Activated naive CD8-positive, alpha-beta T cell treated with anti-CD3 and anti-CD28 coated beads for 36 hours (primary cell): ENCODE measurements at places on chromosomes 7 and 10.

GRCh38 chr7:117470777-117471176, 9.0 kb upstream of the CFTR start:
- H3K27me3 ChIP-seq = no peaks in the 10 kb centered on the region
- no peaks in the 10 kb centered on the region for H3K4me1 ChIP-seq
- H3K36me3 ChIP-seq = no peaks in the 10 kb centered on the region
- H3K4me3 ChIP-seq = no peak overlapping the region
- H3K27ac ChIP-seq = no peak overlapping the region

DNA sequence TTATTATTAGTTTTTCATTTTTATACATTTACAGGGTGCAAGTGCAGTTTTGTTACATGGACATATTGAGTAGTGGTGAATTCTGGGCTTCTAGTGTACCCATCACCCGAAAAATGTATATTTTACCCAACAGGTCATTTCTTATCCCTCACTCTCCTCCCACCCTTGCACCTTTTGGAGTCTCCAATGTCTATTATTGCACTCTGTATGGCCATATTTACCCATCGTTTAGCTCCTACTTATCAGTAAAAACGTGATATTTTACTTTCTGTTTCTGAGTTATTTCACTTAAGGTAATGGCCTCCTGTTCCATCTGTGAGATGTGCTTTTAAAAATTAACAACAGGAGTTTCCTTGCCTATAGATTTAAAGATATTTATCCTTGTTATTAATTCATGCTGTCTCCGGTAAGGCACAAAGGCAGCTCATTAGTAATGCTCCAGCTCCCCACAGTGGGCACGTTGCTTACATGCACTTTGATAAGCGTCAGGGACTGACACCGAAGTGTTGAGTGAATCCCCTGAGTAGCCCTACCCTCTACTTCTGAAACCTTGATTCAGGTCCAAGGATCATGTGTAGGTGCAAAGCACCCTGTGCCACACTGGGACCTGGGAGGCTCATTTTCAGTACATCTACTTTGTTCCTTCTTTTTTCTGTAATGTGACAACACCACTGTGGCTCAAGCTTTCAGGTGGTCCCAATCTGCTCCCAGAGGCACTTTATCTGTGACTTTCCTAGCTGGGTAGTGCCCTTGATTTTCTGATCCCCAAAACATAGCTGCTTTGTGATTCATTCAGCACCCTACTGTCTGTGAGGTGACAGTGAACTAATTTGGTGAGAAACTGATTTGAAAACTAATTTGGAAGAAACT, 27.3 kb downstream of the HYAL4 start:
- H3K27me3 ChIP-seq = peaks cover 20% of the 10 kb centered on the region
- H3K4me3 ChIP-seq = no peak overlapping the region
- DNase-seq = peak; percentile 30
- no peak overlapping the region for H3K27ac ChIP-seq
- no peaks in the 10 kb centered on the region for H3K36me3 ChIP-seq

DNA sequence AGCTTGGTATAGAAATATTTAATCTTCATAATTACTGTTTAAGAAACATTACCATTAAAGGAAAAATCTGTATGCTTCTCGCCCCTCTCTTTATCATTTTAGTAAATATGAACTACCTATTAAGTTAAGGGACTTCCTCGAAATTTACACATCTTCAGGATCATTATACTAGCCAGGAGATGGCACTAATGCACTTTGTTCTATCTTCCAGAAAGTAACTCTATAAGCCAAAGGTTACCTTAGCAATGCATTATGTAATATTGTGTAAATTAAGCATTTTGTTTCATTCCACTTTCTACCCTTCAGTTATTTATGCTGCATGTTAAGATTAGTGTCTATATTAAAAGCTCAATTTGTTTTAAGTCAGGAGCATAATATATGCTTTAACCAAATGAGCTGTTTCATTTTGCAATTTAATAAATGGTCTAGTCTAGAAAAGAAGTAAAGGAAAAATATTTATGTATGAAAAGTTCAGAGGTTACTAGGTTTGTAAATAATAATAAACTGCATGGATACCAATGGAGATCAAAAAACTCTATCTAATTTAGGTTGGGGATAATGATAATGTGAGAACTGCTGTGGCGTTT, 128.5 kb downstream of the ANKRD7 start:
- no peak overlapping the region for H3K4me3 ChIP-seq
- no peaks in the 10 kb centered on the region for H3K36me3 ChIP-seq
- H3K27me3 ChIP-seq = no peaks in the 10 kb centered on the region
- DNase-seq = no peak
- peaks cover 3% of the 10 kb centered on the region for H3K4me1 ChIP-seq
- no peak overlapping the region for H3K27ac ChIP-seq

DNA sequence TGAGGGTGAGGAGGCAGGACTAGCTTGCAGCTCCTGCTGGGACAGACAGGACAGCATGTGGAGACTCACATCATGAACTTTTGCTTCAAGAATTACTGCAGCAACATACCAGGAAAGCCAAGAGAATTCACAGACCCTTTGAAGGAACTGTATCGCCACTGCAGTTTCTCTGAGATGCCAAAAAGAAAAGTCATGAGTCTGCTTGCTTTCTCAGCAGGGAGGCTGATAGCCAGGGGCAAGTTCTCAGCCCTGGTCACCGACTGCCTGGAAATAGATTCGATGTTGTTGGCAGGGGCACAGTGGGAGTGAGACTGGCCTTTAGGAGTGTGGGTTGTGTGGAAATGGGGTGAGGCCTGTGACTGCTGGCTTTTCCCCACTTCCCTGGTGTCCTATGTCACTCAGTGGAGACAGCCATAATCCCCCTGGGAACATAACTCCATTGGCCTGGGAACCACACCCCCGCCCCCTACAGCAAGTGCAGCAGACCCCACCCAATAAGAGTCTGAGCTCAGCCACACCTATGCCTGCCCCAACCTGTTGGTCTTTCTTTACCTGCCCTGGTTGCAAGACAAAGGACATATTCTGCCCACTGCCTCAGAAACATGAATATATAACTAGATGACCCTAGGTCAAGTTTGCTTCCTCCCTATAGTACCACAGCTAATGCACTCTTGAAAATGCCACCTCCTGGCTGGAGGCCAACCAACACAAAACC, 1.6 kb upstream of the SAMD9 start:
- H3K4me3 ChIP-seq = no peak overlapping the region
- no peak overlapping the region for H3K27ac ChIP-seq
- no peak for DNase-seq
- H3K36me3 ChIP-seq = peaks cover 24% of the 10 kb centered on the region
- H3K4me1 ChIP-seq = peaks cover 39% of the 10 kb centered on the region
- H3K27me3 ChIP-seq = no peaks in the 10 kb centered on the region

DNA sequence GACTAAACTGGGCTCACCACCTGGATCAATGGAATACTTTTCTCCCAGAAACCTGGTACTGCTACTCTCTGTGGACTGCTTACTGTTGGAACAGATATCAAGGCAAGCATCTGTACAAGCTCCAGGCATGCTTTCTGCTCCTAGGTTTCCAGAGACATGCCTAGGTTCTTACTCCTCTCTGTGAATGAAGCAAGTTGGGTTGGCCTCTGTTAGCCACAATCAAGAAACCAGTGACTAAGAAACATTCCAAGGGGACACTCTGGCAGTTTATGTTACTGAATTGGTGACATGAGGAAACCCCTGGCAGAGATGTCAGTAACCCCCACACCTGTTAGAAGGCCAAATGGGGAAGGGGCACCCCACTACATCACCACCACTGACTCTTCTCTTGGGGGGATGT, 121.9 kb downstream of the GFRA1 start:
- no peaks in the 10 kb centered on the region for H3K27me3 ChIP-seq
- DNase-seq = no peak
- H3K4me1 ChIP-seq = peaks cover 6% of the 10 kb centered on the region

DNA sequence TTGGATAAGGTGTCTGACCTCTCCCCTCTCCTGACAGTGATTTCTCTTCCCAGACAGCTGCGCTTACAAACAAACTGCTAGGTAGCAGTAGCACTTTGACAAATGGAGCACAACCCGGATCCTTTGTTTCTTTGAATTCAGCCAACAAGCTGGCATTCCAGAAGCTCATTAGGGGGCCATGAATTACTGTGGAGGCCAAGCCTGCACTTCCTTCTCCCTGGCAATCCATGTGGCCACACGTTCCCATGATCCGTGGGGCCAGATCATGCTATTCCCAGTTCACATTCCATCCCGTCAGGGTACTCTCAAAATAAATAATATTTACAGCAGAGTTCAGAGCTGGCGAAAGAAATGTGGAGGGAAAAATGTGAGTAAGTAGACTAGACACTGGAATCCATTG, 172.4 kb downstream of the PRPF18 start:
- no peak for DNase-seq
- H3K36me3 ChIP-seq = no peaks in the 10 kb centered on the region
- H3K4me1 ChIP-seq = no peaks in the 10 kb centered on the region
- H3K27me3 ChIP-seq = no peaks in the 10 kb centered on the region

- peaks cover 48% of the 10 kb centered on the region for H3K4me1 ChIP-seq
- peaks cover 19% of the 10 kb centered on the region for H3K36me3 ChIP-seq
- no peak overlapping the region for H3K4me3 ChIP-seq
Observed at GRCh38 chr7:139762886-139763285, 14.9 kb downstream of the HIPK2 start.

DNA sequence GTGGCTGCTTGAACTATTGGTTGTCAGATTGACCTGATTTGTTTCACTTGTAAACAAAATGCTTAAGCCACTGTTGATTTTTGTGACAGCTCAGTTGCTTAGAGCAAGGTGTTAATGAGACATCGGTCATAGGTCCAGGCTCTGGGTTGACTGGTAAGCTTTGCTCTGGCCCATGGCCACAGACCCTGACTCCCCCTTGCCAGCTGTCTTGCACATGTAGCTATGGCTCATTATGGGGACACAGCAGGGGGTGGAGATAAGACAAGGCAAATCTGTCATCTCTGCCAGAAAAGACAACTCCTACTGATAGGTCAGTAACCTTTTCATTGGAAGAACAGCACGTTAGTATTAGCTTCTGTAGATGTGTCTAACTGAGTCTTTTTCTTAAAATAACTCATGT, 95.3 kb downstream of the KAT6B start:
- no peak overlapping the region for H3K27ac ChIP-seq
- H3K4me3 ChIP-seq = no peak overlapping the region
- no peaks in the 10 kb centered on the region for H3K27me3 ChIP-seq
- peaks cover 27% of the 10 kb centered on the region for H3K4me1 ChIP-seq

GRCh38 chr7:12929476-12930140, 242.2 kb downstream of the ARL4A start:
- no peak overlapping the region for H3K4me3 ChIP-seq
- no peaks in the 10 kb centered on the region for H3K4me1 ChIP-seq
- DNase-seq = no peak
- H3K36me3 ChIP-seq = no peaks in the 10 kb centered on the region

GRCh38 chr10:42697926-42698325, 59.6 kb upstream of the ZNF33B start:
- no peaks in the 10 kb centered on the region for H3K36me3 ChIP-seq
- peaks cover 8% of the 10 kb centered on the region for H3K27me3 ChIP-seq
- H3K27ac ChIP-seq = no peak overlapping the region
- H3K4me3 ChIP-seq = no peak overlapping the region
- DNase-seq = no peak

- H3K36me3 ChIP-seq = peaks cover 8% of the 10 kb centered on the region
- H3K4me3 ChIP-seq = peak overlapping the region; percentile 25
- H3K27ac ChIP-seq = peak overlapping the region; percentile 68
- DNase-seq = no peak
Observed at GRCh38 chr7:143258831-143259230, 4.4 kb upstream of the GSTK1 start.

- no peaks in the 10 kb centered on the region for H3K4me1 ChIP-seq
- peaks cover 5% of the 10 kb centered on the region for H3K36me3 ChIP-seq
- H3K4me3 ChIP-seq = no peak overlapping the region
- H3K27me3 ChIP-seq = no peaks in the 10 kb centered on the region
Observed at GRCh38 chr10:133467286-133467911, 13.7 kb downstream of the SCART1 start.

DNA sequence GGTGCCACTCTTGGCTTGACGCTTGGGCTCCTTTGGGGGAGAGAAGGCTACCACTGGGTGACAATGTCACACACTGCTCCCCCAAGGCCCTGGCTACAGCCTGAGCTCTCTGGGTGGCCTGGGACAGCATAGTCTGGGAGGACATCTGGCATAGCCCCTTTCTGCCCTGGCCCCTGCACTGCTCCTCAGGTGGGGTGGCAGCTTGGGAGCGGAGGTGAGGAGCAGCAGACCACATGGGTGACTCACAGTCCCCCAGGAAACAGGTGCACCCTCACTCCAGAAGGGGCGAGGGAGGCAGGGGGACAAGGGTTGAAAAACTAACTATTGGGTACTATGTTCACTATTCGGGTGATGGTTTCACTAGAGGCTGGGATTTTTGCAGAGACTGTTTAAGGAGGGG, 45.2 kb downstream of the NPTX2 start:
- no peak for DNase-seq
- H3K4me1 ChIP-seq = no peaks in the 10 kb centered on the region
- no peaks in the 10 kb centered on the region for H3K36me3 ChIP-seq
- H3K4me3 ChIP-seq = no peak overlapping the region
- H3K27me3 ChIP-seq = no peaks in the 10 kb centered on the region

- H3K27ac ChIP-seq = peak overlapping the region; percentile 59
- peak overlapping the region; percentile 8 for H3K4me3 ChIP-seq
- DNase-seq = no peak
- H3K36me3 ChIP-seq = peaks cover 16% of the 10 kb centered on the region
- no peaks in the 10 kb centered on the region for H3K27me3 ChIP-seq
- H3K4me1 ChIP-seq = peaks cover 28% of the 10 kb centered on the region
Observed at GRCh38 chr7:40015790-40016296, 65.8 kb downstream of the CDK13 start.

DNA sequence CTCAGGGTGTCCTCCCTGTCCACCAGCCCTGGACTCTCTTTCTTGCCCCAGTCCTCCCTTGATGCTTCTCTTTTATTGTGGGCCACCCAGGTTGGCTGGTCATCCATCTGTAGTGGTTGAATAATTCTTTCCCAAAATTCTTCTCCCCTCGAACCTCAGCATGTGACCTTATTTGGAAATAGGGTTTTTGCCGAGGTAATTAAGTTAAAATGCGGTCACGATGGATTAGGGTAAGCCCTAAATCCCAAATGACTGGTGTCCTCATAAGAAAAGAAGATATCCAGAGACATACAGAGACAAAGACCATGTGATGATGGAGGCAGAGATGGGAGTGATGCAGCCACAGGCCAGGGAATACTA, 74.3 kb downstream of the GFRA1 start:
- H3K36me3 ChIP-seq = no peaks in the 10 kb centered on the region
- H3K27ac ChIP-seq = no peak overlapping the region
- no peaks in the 10 kb centered on the region for H3K4me1 ChIP-seq
- peaks cover 13% of the 10 kb centered on the region for H3K27me3 ChIP-seq
- H3K4me3 ChIP-seq = no peak overlapping the region

GRCh38 chr7:89334797-89335196, 539.3 kb upstream of the TEX47 start:
- no peaks in the 10 kb centered on the region for H3K36me3 ChIP-seq
- no peak overlapping the region for H3K4me3 ChIP-seq
- peaks cover 2% of the 10 kb centered on the region for H3K4me1 ChIP-seq
- no peaks in the 10 kb centered on the region for H3K27me3 ChIP-seq
- DNase-seq = no peak
- no peak overlapping the region for H3K27ac ChIP-seq

DNA sequence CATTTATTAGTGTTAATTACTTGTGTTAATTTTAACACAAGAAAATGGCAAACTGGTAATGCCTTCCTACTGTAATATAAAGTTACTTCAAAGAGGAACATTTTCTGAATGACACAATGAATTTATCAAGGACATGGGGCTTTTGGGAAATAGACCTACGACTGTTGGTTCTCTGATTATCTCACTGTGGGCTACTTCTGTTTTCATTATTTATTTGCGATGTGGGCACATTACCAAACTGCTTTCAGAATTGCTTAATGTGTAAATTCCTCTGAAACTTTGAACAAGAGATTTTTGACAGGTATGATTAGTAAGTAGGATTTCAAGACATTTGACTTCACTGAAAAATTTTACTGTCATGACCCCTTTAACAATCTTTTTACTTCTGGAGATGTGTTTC, 535.6 kb downstream of the CNTNAP2 start:
- no peaks in the 10 kb centered on the region for H3K36me3 ChIP-seq
- H3K4me1 ChIP-seq = peaks cover 5% of the 10 kb centered on the region
- no peak overlapping the region for H3K4me3 ChIP-seq
- H3K27me3 ChIP-seq = no peaks in the 10 kb centered on the region
- H3K27ac ChIP-seq = no peak overlapping the region
